ENCODE measurements at places on chromosomes 3 and 15.

DNA sequence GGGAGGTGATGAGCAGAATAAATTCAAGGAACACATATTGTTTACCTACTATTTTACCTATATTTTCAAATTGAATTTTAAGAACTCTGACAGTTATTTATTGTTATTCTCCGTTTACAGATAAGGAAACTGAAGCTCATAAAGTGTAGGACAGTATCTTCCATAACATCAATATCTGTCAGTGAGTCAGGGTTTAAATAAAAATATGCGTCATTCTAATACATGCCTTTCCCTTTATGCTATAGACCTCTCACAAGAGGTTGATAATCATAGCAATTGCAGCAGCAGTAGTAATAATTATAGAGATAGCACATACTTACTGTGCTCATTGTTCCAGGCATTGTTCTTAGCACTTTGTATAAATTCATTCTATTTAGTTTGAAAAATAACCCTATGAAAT lies 101.1 kb downstream of the EPHA6 start:
- no peak for DNase-seq

DNA sequence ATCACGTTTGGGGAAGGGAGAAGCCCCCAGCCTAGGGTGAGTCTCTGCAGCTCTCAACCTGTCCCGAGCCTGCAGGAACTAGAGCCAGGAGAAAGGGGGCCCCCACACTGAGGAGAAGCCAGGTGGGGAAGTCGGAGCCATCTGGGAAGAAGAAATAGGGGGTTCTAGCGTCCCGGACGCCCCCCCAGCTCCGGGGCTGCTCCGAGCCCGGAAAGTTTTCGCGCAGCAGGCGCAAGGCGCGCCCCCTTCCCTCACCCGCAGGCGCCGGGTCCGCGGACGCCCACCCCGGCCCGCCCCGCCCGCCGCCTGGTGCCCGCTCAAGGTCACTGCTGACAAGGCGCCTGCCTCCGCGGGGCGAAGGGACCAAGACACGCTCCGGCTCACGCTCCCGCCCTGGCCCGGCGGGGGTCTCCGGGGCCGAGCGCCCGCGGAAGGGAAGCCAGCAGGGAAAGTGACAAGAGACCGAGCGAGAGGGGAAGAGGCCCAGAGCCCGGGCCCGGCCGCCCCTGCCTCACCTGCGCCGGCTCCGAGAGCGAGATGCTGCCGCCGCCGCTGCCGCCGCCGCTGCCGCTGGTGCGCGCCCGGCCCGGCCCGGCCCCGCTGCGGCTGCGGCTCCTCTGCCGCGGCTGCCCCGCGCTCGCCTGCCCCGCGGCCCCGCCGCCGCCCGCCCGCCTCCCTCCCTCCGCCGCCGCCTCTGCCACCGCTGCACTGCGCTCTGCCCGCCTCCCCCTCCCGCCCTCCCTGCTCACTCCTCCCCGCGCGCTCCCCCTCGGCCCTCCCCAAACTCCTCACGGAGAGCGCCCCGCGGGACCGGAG lies 108.4 kb upstream of the SLC6A11 start:
- no peak for DNase-seq

GRCh38 chr3:42012935-42013690 lies 51.2 kb upstream of the ULK4 start:
- DNase-seq, result peak; percentile 71

- DNase-seq, result peak; percentile 17
Observed at GRCh38 chr3:100761211-100761942, 52.1 kb downstream of the TFG start.

DNA sequence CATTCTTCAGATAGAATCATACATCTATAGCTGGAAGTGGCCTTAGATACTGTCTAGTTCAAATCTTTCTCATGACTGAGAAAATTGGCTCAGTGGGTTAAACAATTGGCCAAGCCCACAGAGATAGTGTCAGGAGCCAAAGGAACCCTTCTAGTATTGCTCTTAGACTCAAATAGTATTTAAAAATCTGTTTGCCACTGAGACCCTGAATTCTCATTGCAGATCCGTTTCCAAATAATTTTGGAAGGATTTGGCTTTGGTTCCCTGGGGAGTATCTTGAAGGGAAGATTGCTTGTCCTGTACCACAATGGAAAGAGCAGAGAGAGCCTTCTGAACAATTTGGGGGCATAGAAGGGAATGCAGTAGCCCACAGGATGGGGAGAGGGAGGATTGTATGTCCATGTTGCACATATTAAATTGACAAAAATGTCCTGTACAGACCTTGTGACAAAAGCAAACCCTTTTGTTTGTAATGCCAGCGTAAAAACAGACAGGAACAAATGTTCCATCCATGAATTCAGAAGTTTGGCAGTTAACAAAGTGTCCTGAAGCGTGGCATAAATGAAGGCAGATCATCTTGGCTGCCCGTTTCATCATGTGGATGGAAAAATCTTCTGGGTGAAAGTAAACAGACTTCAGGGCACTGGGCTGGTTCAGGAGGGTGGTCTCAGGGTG lies 156.4 kb upstream of the RASGRP1 start:
- no peak for DNase-seq

GRCh38 chr3:10706156-10706739 lies 109.8 kb upstream of the SLC6A11 start:
- no peak for DNase-seq

GRCh38 chr3:55704521-55704920 lies 217.4 kb upstream of the WNT5A start:
- no peak for DNase-seq

DNA sequence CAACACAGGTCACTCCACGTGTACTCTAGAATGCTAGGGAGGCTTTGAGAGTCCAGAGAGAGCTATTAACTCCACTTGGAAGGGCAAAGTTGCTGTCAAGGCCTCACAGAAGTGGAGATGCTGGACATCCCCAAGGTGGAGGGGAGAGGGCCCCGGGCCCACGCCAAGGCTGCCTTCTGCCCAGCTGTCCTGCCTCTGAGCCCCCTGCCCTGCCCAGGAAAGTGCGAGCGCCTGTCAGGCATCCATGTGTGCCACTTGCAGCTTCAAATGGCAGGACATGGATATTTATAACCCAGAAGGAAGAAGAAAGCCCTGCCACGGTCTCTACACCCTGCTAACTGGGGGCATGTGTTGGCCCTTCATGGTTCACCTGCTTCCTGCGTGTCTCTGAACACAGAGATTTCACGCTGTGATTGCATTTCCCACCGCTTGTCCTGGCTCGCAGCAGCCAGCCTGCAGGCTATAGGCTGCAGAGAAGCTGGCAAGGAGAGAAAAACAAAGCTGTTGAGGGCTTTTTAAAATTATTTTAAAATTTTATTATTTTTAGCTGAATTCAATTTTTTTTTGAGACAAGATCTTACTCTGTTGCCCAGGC lies 17.0 kb downstream of the ANKDD1A start:
- DNase-seq, result no peak

GRCh38 chr3:157282261-157283191 lies 122.6 kb upstream of the CCNL1 start:
- no peak for DNase-seq
